Lung (tissue), 17 donors: ENCODE measurements at places on chromosomes 4 and X. TPM values are rescaled to one million over a fixed set of nuclear protein-coding genes. Genes with fewer than 3 reads are reported as not detected.
A peak's percentile ranks its signal among the peaks of the same experiment; 100 is the strongest.

GRCh38 chr4:39574946-39575345 is 47.7 kb upstream of the UGDH start:
- H3K27me3 ChIP-seq: no peaks in the 10 kb centered on the region
- DNase-seq: no peak
- no peak overlapping the region for H3K4me3 ChIP-seq
- H3K27ac ChIP-seq: no peak overlapping the region
- no peaks in the 10 kb centered on the region for H3K4me1 ChIP-seq
- peaks cover 3% of the 10 kb centered on the region for H3K36me3 ChIP-seq

DNA sequence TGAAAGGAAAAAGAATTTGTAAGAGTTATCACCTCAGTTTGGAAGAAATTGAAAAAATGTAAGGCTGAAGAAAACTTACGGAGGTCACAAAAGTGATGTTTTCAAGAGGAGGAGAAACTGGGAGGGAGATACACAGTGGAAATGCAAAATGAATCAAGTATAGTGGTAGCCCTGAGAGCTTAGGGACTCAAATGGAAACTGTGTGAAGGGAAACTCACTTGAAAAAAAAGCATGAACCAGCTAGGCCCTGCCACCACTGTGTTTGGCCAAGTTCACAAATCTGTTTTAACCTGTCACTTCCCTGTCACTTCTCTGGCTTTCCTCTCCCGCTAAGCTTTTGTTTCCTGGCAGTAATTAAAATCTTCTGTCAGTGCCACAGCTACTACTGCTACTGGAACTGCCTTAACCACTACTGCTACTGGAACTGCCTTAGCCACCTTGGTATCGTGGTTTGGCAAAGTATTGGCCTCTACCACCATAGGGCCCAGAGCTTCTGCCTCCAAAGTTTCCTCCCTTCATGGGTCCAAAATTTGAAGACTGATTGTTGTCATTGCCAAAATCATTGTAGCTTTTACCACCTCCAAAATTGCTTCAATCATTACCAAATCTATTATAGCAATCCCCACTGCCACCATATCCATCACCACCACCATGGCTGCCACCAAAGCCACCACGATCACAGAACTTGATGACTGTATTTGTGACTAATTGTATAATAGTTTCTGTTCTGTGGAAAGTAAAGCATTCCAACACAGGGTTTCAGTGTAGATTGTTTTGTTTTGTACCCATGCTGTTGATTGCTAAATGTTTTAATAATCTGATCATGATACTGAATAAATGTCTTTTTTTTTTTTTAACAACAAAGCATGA is 41.5 kb downstream of the SMARCA5 start:
- peaks cover 4% of the 10 kb centered on the region for H3K4me1 ChIP-seq
- no peaks in the 10 kb centered on the region for H3K27me3 ChIP-seq
- H3K36me3 ChIP-seq: peaks cover 9% of the 10 kb centered on the region
- no peak for DNase-seq

- no peaks in the 10 kb centered on the region for H3K4me1 ChIP-seq
- no peak overlapping the region for H3K27ac ChIP-seq
- no peak for DNase-seq
These were observed 48.1 kb upstream of the PLK4 start for GRCh38 chr4:127832585-127832984.

DNA sequence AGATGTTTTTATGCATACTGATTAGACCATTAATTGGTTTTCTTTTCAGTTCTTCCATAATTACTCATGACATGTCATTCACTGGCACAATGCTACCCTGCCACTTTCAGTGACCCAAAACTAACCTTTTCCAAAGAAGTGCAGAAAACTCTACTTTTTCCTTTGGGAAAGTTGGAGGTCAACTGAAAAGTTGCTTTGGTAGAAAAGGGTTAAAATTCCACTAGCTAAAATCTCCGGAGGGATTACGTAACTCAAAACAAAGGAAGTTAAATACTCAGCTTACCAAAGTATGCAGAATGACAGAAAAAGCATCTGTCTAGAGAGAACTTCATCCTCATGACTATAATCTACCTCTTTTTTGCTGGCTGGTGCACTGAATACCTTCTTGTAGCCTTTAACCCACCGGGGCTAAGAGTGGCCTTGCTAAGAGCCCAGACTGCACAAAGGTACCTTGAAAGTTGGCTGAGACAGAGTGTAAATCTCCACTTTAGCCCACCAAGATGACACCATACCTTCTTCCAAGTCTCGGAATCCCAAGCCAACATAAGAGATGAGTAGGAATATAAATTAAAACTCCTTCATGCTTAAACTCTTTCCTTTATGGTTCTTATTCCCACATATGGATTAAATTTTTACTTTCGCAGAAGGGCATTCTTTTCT is 1099.5 kb upstream of the INTU start:
- no peak overlapping the region for H3K27ac ChIP-seq
- DNase-seq: peak; percentile 41
- H3K27me3 ChIP-seq: no peaks in the 10 kb centered on the region

GRCh38 chr4:80874979-80875378 is 155.5 kb upstream of the BMP3 start:
- no peaks in the 10 kb centered on the region for H3K4me1 ChIP-seq
- no peaks in the 10 kb centered on the region for H3K27me3 ChIP-seq
- no peak overlapping the region for H3K4me3 ChIP-seq
- no peak overlapping the region for H3K27ac ChIP-seq

DNA sequence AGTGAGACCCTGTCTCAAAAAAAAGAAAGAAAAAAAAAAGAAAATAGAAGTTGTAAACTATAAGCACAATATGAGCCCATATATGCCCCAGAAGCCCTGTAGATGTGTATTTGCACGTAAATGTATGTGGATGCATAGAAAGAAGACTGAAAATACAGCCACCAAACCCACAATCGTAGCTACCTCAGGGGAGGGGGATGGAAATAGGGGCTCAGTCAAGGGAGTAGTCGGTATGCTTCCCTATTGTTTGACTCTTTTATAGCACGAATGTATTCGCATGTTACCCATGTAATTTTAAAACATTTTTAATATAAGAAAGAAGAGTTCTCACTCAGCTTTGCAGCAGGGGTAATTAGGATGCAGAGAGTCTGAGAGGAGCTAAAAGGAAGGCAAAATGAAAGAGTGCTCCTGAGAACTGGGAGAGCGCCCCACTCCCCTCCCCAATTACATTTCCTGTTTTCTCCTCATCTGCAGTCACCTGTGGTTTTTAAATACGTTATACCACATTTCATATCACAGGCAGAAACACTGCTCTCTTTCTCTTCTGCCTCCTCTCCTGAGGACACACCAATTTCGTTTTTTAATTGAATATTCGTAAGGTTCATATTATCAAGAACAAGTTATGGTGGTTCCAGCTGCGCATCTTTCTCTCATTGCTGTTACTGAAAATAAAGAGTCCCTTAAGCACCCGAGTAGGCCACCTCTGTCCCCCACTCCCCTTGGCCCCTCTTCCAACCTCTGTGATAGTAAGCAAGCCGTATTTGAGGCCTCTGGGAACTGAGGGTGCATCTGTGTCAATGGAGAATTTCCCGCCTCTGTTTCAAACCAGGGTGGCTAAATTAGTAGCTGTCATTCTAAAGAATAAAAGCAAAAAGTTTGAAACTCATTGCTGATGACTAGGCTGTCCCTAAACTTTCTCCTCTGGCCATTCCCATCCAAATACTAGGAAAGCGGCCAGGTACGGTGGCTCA is 10.7 kb downstream of the SEPTIN6 start:
- H3K4me1 ChIP-seq: no peaks in the 10 kb centered on the region
- H3K36me3 ChIP-seq: no peaks in the 10 kb centered on the region
- no peak for DNase-seq
- H3K27ac ChIP-seq: no peak overlapping the region
- no peak overlapping the region for H3K4me3 ChIP-seq
- no peaks in the 10 kb centered on the region for H3K27me3 ChIP-seq

DNA sequence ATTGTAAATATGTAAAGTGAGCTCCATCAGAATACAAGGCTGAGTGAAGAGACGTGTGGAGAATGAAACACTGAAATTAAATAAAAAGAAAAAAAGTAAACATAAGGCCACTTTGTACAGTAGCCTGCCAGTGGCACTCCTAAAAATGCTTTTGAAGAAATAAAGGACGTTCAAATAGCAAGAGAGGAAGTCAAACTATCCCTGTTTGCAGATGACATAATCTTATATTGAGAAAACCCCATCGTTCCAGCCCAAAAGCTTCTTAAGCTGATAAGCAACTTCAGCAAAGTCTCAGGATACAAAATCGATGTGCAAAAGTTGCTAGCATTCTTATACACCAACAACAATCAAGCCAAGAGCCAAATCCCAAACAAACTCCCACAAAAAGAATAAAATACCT is 24.2 kb downstream of the RASSF6 start:
- no peak overlapping the region for H3K27ac ChIP-seq
- DNase-seq: no peak
- H3K36me3 ChIP-seq: no peaks in the 10 kb centered on the region
- no peaks in the 10 kb centered on the region for H3K27me3 ChIP-seq
- H3K4me1 ChIP-seq: no peaks in the 10 kb centered on the region
- H3K4me3 ChIP-seq: no peak overlapping the region

- H3K36me3 ChIP-seq: no peaks in the 10 kb centered on the region
- no peaks in the 10 kb centered on the region for H3K4me1 ChIP-seq
- H3K27ac ChIP-seq: no peak overlapping the region
- H3K4me3 ChIP-seq: no peak overlapping the region
- H3K27me3 ChIP-seq: no peaks in the 10 kb centered on the region
These were observed 165.1 kb upstream of the PPARGC1A start for GRCh38 chr4:24054910-24055309.

GRCh38 chrX:24080704-24081103 is 25.9 kb downstream of the EIF2S3 start:
- no peak overlapping the region for H3K4me3 ChIP-seq
- H3K4me1 ChIP-seq: no peaks in the 10 kb centered on the region
- H3K36me3 ChIP-seq: peaks cover 4% of the 10 kb centered on the region
- H3K27me3 ChIP-seq: peaks cover 8% of the 10 kb centered on the region
- DNase-seq: no peak

DNA sequence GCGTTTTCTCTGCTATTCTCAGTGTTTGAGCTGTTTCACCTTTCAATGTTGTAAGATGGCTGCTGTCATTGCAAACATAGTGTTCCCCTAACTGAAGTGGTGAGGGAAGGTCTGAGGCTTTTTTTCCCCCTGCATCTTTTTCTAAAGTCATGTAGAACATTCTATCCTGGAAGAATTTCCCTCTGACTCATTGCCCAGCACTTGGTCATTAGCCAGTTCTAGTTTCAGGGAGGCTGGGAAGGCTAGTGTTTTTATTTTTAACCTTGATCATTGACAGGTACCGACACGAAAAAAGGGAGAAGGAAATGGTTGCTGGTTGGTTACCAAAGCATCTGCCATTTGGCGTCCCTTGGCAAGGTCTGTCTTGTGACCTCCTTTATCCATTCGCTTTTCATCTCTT is 6.6 kb downstream of the LANCL3 start:
- H3K36me3 ChIP-seq: no peaks in the 10 kb centered on the region
- no peak overlapping the region for H3K4me3 ChIP-seq
- DNase-seq: no peak
- no peak overlapping the region for H3K27ac ChIP-seq
- no peaks in the 10 kb centered on the region for H3K4me1 ChIP-seq
- H3K27me3 ChIP-seq: no peaks in the 10 kb centered on the region

GRCh38 chr4:132227151-132227856 is 921.8 kb upstream of the PCDH10 start:
- DNase-seq: no peak
- H3K27me3 ChIP-seq: no peaks in the 10 kb centered on the region
- H3K4me1 ChIP-seq: no peaks in the 10 kb centered on the region
- no peak overlapping the region for H3K4me3 ChIP-seq

DNA sequence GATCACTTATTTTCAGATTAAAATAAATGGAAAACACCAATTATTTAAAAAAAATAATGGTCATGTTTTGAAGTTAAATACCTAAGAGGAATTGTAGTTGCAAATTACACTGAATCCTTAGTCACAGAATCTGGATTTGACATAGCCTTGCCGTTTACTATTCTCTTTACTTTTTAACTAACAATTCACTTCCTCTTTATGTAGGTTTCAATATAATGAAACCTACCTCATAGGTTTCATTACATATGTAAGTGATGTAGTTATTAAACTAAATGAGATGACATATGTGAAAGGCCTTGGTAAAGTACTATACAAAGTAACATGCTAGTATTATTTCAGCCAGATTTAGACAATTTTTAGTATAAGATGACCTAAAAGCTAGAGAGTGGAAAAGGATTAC is 6.5 kb downstream of the SPP1 start:
- H3K4me3 ChIP-seq: no peak overlapping the region
- no peaks in the 10 kb centered on the region for H3K36me3 ChIP-seq
- no peak overlapping the region for H3K27ac ChIP-seq
- DNase-seq: no peak
- H3K4me1 ChIP-seq: no peaks in the 10 kb centered on the region

DNA sequence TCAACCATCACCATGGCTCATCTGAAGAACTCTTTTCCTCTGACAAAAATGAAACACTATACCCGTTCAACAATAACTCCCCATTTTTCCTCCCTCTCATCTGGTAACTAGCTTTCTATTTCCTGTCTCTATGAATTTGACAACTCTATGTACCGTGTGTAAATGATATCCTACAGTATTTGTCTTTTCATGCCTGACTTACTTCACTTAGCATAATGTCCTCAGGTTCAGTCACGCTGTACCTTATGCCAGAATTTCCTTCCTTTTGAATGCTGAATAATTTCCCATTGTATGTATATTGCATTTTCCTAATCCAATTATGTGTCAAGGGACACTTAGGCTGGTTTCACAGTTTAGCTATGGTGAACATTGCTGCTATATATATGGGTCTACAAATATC is 18.2 kb downstream of the MAGEA9 start:
- H3K27ac ChIP-seq: no peak overlapping the region
- H3K36me3 ChIP-seq: no peaks in the 10 kb centered on the region
- no peak overlapping the region for H3K4me3 ChIP-seq

- H3K4me3 ChIP-seq: no peak overlapping the region
- no peak for DNase-seq
- no peak overlapping the region for H3K27ac ChIP-seq
- no peaks in the 10 kb centered on the region for H3K36me3 ChIP-seq
These were observed 21.2 kb downstream of the ZFP42 start for GRCh38 chr4:188016754-188017153.

GRCh38 chr4:22115262-22115661 is 166.7 kb upstream of the KCNIP4 start:
- no peak overlapping the region for H3K4me3 ChIP-seq
- no peak for DNase-seq
- no peaks in the 10 kb centered on the region for H3K36me3 ChIP-seq
- H3K4me1 ChIP-seq: no peaks in the 10 kb centered on the region

The TLR8 gene
- 27.1 TPM for polyA plus RNA-seq

The ADH1A gene
- polyA plus RNA-seq: not detected

The TMSB15C gene
- 0.61 TPM for polyA plus RNA-seq

The GSX2 gene
- not detected for polyA plus RNA-seq

The SHISA3 gene
- polyA plus RNA-seq: 1.00 TPM

The SYN1 gene
- 4.5 TPM for polyA plus RNA-seq

The DUSP21 gene
- not detected for polyA plus RNA-seq
